ENCODE measurements at places on chromosomes 2 and 18. TPM values are rescaled to one million over a fixed set of nuclear protein-coding genes. Genes with fewer than 3 reads are reported as not detected.

- DNase-seq: no peak
- no peak overlapping the region for H3K4me3 ChIP-seq
- peaks cover 11% of the 10 kb centered on the region for H3K4me1 ChIP-seq
Observed at GRCh38 chr2:172373076-172373475, 54.3 kb upstream of the ITGA6 start.

- H3K4me3 ChIP-seq: no peak overlapping the region
- no peak for DNase-seq
Observed at GRCh38 chr2:162069267-162069903, 4.6 kb downstream of the DPP4 start.

DNA sequence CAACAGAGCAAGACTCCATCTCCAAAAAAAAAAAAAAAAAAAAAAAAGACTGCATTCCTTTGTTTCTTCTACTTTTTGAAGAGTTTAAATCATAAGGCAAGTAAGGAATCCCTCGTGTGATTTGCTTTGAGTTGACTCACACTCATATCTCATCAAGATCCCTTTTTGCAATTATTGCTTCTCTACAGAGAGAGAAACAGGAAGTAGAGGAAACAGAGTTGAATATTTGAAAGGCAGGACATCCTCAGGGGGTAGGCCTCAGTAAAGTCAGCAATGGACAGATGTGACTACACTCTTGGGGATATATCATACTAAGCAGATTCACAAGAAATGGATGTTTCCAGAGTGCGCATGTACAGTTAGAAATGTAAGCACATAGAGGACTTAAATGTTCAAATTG is 11.2 kb upstream of the EFR3B start:
- no peak overlapping the region for H3K27ac ChIP-seq
- no peak for DNase-seq
- no peaks in the 10 kb centered on the region for H3K27me3 ChIP-seq
- H3K4me1 ChIP-seq: no peaks in the 10 kb centered on the region
- no peak overlapping the region for H3K4me3 ChIP-seq

DNA sequence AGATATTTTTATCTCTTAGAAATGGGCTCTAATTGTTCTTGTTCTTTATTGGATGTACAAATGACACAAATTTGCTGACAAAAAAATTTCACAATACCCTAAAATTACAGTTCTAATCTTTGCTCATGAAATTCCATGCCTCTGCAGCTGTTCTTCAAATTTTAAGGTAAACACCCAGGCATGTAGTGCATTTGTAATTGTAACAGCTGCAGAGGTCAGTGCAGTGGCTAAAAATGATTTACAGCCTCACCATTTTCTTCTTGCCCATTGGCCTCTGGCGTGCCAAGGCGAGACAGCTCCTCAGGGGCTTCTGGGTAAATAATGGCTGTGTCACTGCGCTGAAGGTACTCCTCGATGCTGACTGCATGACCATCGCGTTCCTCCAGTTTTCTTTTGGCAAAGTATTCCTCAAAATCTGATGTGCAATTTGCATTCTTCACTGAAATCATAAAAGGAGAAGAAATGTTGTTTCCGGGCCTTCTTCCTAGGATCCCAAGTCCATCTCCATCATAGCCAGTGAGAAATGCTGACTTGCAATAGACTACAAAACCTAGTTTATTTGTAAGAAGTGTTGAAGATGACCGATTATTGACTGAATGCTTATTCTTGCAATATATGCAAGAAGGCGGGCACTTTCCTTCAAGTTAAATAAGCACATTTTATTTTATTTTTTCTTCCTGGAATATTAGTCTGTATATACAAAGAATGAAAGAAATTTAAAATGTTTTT is 115.2 kb downstream of the ZEB2 start:
- peaks cover 7% of the 10 kb centered on the region for H3K36me3 ChIP-seq
- H3K4me1 ChIP-seq: peaks cover 25% of the 10 kb centered on the region
- no peak overlapping the region for H3K4me3 ChIP-seq
- no peak for DNase-seq
- H3K27me3 ChIP-seq: no peaks in the 10 kb centered on the region

GRCh38 chr2:31729442-31730092 is 148.8 kb upstream of the SRD5A2 start:
- no peaks in the 10 kb centered on the region for H3K36me3 ChIP-seq
- no peaks in the 10 kb centered on the region for H3K4me1 ChIP-seq
- no peak overlapping the region for H3K27ac ChIP-seq
- DNase-seq: no peak
- H3K4me3 ChIP-seq: no peak overlapping the region

GRCh38 chr18:55435592-55435991 is 152.4 kb downstream of the TCF4 start:
- no peak for DNase-seq
- no peaks in the 10 kb centered on the region for H3K4me1 ChIP-seq
- H3K36me3 ChIP-seq: no peaks in the 10 kb centered on the region
- H3K27me3 ChIP-seq: no peaks in the 10 kb centered on the region
- H3K4me3 ChIP-seq: no peak overlapping the region
- no peak overlapping the region for H3K27ac ChIP-seq

DNA sequence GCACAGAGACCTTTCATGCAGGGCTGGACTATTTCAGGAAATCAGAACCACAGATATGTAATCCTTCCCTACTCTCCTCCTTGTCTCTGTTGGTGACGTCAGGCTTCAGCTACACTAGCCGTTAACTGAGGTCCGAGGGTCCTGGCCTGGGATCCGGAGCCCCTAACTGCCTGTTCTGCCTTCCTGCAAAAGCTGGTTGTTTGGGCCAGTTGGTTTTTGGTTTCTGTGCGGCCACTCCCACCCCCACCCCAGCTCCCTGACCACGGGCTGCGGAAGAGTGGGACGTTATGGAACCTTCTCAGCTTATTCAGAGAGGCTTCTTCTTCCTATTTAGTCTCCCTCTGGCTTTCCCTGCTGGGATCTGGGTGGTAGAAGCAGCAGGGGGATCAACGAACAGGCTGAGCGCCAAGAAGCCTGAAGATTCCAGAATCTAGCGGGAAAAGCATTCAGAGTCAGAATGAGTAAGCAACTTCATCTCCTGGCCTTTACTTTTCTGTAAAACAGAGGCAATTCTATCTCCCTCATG is 49.3 kb upstream of the ROCK2 start:
- H3K27ac ChIP-seq: peak overlapping the region; percentile 31
- H3K4me1 ChIP-seq: no peaks in the 10 kb centered on the region
- H3K4me3 ChIP-seq: no peak overlapping the region
- no peaks in the 10 kb centered on the region for H3K27me3 ChIP-seq
- no peaks in the 10 kb centered on the region for H3K36me3 ChIP-seq

Gene MYO1B
- total RNA-seq: 37.1 TPM

DNA sequence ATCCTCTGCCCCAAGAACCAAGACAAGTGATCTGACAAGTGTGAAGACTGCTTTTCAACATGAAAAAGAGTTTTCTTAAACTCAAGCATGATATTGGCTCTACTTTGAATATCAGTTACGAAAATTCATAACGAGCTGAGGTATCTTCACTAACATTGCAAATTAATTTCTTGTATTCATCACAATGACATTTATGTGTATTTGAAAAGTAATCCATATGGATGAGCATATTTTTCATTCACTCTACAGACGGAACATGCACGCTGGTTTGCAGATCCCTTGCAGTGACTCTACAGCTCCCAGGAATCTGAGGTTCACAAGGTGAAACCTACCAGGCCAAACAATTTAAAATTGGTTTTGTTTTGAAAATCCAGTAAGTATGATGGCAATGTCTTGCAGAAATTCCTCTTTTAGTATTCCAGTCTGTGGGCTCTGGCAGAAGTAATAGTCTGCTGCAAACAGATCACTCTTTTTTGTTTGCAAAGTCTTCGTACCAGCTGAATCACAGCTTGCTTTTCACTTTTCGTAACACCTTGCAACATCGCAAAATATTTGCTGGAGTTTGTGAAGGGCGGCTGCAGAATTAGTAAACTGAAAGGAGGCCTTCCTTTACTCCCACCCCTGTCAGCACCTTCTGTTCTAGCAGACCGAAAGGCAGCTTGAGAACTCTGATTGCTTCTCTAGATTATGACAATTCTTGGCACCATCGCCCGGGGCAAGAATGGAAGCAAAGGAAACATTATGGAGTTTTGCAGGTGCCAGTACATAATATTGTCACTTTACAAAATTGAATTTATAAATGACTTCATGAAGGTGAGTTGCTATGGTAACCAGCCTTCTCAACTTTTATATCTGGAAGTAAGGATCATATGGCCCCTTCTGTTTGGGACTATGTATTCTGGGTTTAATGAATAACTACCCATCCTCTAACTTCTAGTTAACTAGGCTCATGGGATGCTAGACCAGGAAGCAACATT is 168.7 kb downstream of the TMEM247 start:
- no peaks in the 10 kb centered on the region for H3K27me3 ChIP-seq
- no peaks in the 10 kb centered on the region for H3K36me3 ChIP-seq
- no peak overlapping the region for H3K4me3 ChIP-seq
- H3K4me1 ChIP-seq: peaks cover 7% of the 10 kb centered on the region

Gene KRTCAP3
- not detected for total RNA-seq

DNA sequence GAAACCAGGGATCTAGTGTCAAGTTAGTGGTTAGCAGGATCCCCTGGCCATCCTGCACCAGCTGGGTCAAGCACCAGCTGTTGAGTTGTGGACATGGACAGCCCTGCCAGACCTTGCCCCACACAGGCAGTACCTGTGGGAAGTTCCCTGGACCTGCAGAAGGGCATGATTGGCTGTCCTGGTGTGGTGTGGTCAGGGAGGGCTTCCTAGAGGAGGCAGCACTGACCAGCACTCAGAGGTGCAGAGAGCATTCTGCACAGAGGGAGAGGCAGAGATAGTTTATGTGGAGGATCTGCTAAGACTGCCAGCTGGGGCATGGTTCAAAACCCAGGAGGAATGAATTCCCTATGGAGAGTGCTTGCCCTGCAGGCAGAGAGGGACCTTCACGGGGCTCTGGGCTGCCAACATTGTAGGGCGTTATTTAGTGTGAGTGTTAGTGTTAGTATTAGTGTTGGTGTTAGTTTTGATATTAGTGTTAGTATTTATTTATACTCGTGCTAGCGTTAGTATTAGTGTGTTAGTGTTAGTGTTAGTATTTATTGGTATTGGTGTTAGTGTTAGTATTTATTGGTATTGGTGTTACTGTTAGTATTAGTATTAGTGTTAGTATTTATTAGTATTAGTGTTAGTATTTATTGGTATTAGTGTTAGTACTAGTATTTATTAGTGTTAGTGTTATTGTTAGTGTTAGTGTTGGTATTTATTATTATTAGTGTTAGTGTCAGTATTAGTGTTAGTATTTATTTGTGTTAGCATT is 31.9 kb downstream of the TWIST2 start:
- H3K27ac ChIP-seq: no peak overlapping the region
- H3K27me3 ChIP-seq: no peaks in the 10 kb centered on the region

DNA sequence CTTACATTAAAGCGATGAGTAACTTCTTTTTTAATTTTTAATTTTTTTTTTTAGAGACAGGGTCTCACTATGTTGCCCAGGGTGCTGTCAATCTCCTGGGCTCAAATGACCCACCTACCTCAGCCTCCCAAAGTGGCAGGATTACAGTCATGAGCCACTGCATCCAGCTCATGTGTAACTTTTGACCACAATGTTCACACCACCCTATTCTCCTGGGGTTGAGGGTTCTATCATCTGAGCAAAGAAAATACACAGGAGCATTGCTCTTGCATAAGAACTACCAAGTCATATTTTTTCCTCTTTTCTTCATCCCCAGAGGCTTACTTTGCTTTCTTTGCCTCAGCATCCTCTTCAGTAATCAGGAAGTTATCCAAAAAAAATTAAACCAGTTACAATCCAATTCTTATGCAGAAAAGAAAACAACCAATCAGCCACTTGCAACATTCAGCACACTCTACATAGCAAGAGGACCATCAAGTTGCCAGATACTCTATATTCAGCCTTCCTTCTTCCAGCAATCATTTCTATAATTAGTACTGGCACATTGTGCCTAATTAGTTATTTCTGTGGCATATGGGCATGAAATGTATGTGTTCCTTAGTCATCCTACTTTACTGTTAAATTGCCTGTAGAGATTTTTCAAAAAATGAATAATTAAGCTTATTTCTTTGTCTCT is 345.6 kb downstream of the AKAIN1 start:
- H3K36me3 ChIP-seq: no peaks in the 10 kb centered on the region
- H3K4me1 ChIP-seq: no peaks in the 10 kb centered on the region
- no peak overlapping the region for H3K27ac ChIP-seq

- H3K4me3 ChIP-seq: peak overlapping the region; percentile 21
- no peaks in the 10 kb centered on the region for H3K36me3 ChIP-seq
- H3K27me3 ChIP-seq: no peaks in the 10 kb centered on the region
Observed at GRCh38 chr2:219001100-219001576, 7.9 kb upstream of the CRYBA2 start.

Gene MERTK
- total RNA-seq: 26.9 TPM

DNA sequence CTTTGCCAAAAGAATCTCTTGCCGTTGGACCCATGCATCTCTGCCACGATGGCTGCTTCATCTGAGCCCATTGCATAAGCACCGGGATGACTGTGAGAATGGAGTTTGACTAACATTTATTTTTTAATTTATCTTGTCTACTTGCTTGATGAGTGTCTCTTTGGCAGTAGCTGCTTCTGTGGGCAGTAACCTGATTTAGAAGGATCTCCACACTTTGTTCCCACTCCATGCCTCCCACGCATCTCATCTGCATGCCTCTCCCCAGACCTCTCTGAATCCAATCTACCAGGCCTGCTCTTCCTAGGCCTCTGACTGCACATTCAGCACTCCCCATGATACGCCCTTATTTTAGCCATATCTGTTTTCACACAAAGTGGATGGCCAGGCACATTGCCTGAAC is 23.7 kb upstream of the TMX3 start:
- no peak overlapping the region for H3K27ac ChIP-seq
- no peak overlapping the region for H3K4me3 ChIP-seq
- no peak for DNase-seq
- no peaks in the 10 kb centered on the region for H3K36me3 ChIP-seq

GRCh38 chr2:109636317-109636716 is 22.2 kb downstream of the SOWAHC start:
- no peaks in the 10 kb centered on the region for H3K4me1 ChIP-seq
- peak overlapping the region; percentile 43 for H3K27ac ChIP-seq
- H3K4me3 ChIP-seq: no peak overlapping the region
- no peak for DNase-seq
- H3K36me3 ChIP-seq: no peaks in the 10 kb centered on the region

GRCh38 chr2:165674780-165675179 is 119.3 kb downstream of the GALNT3 start:
- no peaks in the 10 kb centered on the region for H3K4me1 ChIP-seq
- H3K36me3 ChIP-seq: peaks cover 4% of the 10 kb centered on the region
- H3K27ac ChIP-seq: no peak overlapping the region
- no peak for DNase-seq

Gene CD207
- total RNA-seq: 0.21 TPM

Gene C18orf54
- 2.7 TPM for total RNA-seq

GRCh38 chr2:78644854-78645253 is 380.6 kb upstream of the REG3G start:
- H3K4me3 ChIP-seq: no peak overlapping the region
- no peak overlapping the region for H3K27ac ChIP-seq
- H3K36me3 ChIP-seq: no peaks in the 10 kb centered on the region
- DNase-seq: no peak

Data from tibial nerve (tissue), 4 donors.